ENCODE measurements at places on chromosomes 13 and 19.

GRCh38 chr13:107421028-107421427, 794.3 kb downstream of the LIG4 start:
- no peaks in the 10 kb centered on the region for H3K36me3 ChIP-seq
- no peak overlapping the region for H3K4me3 ChIP-seq
- no peaks in the 10 kb centered on the region for H3K27me3 ChIP-seq
- H3K4me1 ChIP-seq = no peaks in the 10 kb centered on the region

- H3K4me3 ChIP-seq = no peak overlapping the region
- no peaks in the 10 kb centered on the region for H3K27me3 ChIP-seq
- H3K4me1 ChIP-seq = no peaks in the 10 kb centered on the region
- H3K27ac ChIP-seq = no peak overlapping the region
- H3K36me3 ChIP-seq = peaks cover 13% of the 10 kb centered on the region
Observed at GRCh38 chr19:4487572-4487971, 15.5 kb downstream of the HDGFL2 start.

- peaks cover 9% of the 10 kb centered on the region for H3K4me1 ChIP-seq
- H3K27me3 ChIP-seq = peaks cover 4% of the 10 kb centered on the region
Observed at GRCh38 chr19:4870025-4870700, 2.7 kb upstream of the PLIN3 start.

- peak; percentile 30 for DNase-seq
- peak overlapping the region; percentile 97 for H3K27ac ChIP-seq
- H3K4me3 ChIP-seq = peak overlapping the region; percentile 93
- peaks cover 41% of the 10 kb centered on the region for H3K4me1 ChIP-seq
Observed at GRCh38 chr19:2059422-2060201, 8.6 kb upstream of the MKNK2 start.

GRCh38 chr13:41780715-41781706, 179.9 kb downstream of the VWA8 start:
- no peak for DNase-seq
- no peak overlapping the region for H3K27ac ChIP-seq
- peaks cover 3% of the 10 kb centered on the region for H3K36me3 ChIP-seq

DNA sequence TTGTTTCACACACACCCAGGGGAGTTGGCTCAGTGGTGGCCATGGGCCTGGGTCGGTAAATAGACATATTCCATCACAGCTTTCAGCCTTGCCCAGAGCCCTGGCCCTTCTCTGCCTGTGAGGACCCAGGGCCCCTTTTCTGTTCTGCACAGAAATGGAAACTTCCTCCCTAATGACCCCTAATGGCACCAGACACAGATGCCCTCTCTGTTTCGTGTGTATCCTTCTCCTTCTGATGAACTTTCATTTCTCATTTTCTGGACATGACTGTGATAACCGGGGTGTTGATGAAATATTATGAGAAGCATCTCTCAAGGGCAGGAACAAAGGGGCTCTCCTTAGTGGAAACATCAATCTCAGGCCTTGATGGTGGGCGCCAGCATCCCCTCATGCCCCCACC, 12.8 kb downstream of the LILRA1 start:
- H3K27me3 ChIP-seq = no peaks in the 10 kb centered on the region
- H3K27ac ChIP-seq = no peak overlapping the region
- no peak overlapping the region for H3K4me3 ChIP-seq
- no peak for DNase-seq
- H3K36me3 ChIP-seq = peaks cover 7% of the 10 kb centered on the region

DNA sequence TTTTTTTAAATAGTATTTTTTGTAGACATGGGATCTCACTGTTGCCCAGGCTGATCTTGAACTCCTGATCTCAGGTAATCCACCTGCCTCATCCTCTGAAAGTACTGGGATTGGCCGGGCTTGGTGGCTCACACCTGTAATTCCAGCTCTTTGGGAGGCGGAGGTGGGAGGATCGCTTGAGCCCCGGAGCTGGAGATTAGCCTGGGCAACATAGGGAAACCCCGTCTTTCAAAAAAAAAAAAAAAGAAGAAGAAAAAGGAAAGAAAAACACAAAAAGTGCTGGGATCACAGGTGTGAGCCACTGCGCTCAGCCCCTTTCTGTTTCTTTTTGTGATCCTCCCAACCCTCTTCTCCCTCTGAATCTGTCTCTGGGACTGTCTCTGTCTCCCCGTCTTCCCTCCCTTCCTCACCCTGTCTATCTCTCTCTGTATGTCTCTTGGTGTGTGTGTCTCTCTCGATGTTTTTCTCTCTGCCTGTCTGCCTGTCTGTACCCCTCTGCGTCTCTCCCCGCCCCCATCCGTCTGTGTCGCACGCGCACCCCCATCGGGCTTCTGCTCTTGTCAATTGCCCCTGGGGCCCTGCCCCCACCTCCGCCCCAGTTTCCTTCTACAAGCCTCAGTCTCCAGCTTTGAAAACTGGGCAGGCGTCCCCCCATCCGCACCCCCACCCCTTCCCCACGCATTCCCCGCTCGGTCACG, 540 bp upstream of the ZFP36 start:
- DNase-seq = no peak
- no peak overlapping the region for H3K27ac ChIP-seq
- peaks cover 45% of the 10 kb centered on the region for H3K4me1 ChIP-seq
- no peaks in the 10 kb centered on the region for H3K36me3 ChIP-seq

All from neural crest cell (in vitro differentiated cells).